Stomach (tissue), 19 donors: ENCODE measurements at places on chromosomes 7 and 10. TPM values are rescaled to one million over a fixed set of nuclear protein-coding genes. Genes with fewer than 3 reads are reported as not detected.

- H3K27ac ChIP-seq, result no peak overlapping the region
- no peak overlapping the region for H3K4me3 ChIP-seq
- no peaks in the 10 kb centered on the region for H3K36me3 ChIP-seq
- DNase-seq, result no peak
Measured at GRCh38 chr10:1635340-1635739, 102.0 kb downstream of the ADARB2 start.

DNA sequence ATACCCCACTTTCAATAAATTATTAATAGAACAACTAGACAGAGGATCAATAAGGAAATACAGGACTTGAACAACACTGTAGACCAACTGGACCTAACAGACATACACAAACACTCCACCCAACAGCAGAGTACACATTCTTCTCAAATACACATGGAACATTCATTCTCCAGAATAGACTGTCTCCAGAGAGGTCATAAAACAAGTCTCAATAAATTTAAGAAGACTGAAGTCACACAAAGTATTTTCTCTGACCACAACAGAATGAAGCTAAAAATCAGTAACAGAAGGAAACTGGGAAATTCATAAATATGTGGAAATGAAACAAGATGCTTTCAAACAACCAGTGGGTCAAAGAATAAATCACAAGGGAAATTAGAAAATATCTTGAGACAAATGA is 119.8 kb downstream of the SMURF1 start:
- peaks cover 16% of the 10 kb centered on the region for H3K4me1 ChIP-seq
- H3K27ac ChIP-seq, result no peak overlapping the region
- DNase-seq, result no peak
- no peak overlapping the region for H3K4me3 ChIP-seq
- no peaks in the 10 kb centered on the region for H3K27me3 ChIP-seq
- peaks cover 17% of the 10 kb centered on the region for H3K36me3 ChIP-seq

DNA sequence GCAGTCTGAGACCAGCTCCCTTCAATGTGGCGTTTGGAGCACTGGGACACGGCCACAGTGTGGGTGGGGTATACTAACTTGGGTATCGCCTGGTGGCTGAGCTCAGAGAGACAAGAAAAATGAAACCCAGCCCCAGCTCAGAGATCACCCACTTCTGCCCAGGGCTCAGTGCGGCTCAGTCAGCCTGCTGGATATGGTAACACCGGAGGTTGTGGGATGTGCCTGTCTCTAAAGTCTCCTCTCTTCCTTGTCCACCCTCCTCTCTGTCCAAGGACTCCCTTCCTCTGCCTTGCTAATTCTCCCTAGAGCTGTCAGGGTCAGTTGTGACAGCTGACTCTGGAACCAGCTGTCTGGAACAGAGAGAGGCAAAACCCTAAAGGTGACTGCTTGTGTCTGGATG is 149.1 kb downstream of the PTPN20 start:
- DNase-seq, result no peak
- H3K4me3 ChIP-seq, result no peak overlapping the region
- H3K27ac ChIP-seq, result no peak overlapping the region
- no peaks in the 10 kb centered on the region for H3K36me3 ChIP-seq
- H3K27me3 ChIP-seq, result no peaks in the 10 kb centered on the region
- no peaks in the 10 kb centered on the region for H3K4me1 ChIP-seq

MOGAT3 gene
- 1.7 TPM for total RNA-seq

- H3K27me3 ChIP-seq, result no peaks in the 10 kb centered on the region
- no peak for DNase-seq
- no peaks in the 10 kb centered on the region for H3K36me3 ChIP-seq
- no peak overlapping the region for H3K4me3 ChIP-seq
- peaks cover 38% of the 10 kb centered on the region for H3K4me1 ChIP-seq
Measured at GRCh38 chr10:12709000-12709401, 292.5 kb downstream of the CCDC3 start.

LSM5 gene
- total RNA-seq, result 8.1 TPM

DNA sequence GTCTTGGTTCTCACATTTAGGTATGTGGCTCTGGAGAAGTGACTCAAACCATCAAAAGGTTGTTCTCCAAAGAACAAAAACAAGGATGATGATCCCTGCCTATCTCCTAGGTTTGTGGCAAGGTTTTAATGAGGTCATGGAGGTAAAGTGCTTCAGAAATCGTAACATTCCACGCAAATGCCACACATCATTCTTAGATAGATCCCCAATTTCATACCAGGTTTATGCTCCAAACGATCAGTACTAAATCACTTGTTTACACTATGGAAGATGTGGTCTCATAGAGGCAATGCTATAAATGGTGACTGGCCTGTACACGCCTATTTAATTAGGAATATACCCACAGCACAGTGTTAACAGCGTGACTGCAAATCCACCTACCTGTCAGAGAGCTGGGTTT is 66.6 kb downstream of the MINDY3 start:
- H3K4me1 ChIP-seq, result no peaks in the 10 kb centered on the region
- no peaks in the 10 kb centered on the region for H3K27me3 ChIP-seq
- peaks cover 17% of the 10 kb centered on the region for H3K36me3 ChIP-seq
- DNase-seq, result no peak
- H3K4me3 ChIP-seq, result no peak overlapping the region
- peak overlapping the region; percentile 77 for H3K27ac ChIP-seq

ELMO1 gene
- 16.1 TPM for total RNA-seq

DNA sequence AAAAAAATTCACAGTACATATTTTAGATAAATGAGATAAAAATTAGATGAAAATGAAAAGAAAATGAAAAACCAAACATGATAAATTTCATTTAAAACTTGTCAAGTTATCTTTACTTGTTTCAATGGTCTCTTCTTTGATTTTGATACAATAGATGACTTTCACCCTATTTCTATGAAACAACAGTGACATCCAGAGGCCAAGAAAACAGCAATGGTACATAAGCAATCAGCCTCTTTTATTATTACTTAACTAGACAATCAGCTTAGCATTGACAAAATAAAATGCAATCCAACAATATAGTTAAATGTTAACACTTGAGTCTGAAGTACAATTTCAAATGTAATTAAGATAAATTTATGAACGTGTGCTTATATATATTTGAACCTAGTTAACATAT is 74.8 kb upstream of the GPR37 start:
- H3K4me3 ChIP-seq, result no peak overlapping the region

DNA sequence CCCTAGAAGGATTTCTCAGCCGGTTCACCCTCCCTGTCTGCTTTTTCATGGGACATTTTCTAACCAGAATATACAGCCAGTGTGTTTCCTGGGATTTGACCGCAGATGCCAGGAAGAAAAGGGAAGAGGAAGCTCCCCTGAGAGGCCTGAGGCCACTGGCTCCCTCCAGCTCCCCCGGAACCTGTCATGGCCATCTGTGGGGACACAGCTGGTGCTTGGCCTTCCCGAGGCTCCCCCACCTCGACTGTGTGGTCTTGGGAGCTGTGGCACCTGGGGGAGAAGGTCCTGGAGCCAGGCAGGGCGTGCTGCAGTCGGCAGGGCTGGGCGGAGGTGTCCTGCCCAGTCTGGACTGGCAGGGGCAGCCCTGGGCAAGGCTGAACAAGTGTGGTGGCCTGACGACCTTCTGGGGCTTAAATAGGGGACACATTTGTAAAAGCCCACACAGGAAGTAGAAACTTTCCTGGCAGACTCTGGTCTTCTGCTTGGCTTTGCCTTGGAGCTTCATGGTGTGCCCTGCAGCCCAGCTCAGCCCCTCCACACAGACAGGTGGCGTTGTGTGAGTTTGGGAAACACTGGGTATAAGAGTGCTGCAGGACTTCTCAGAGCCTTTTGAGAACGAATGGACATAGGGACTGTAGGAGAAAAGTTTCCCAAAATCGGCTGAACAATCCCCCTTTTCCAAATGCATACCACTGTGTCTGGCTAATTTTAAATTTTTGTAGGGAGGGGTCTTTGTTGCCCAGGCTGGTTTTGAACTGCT is 6.8 kb downstream of the BRI3 start:
- H3K4me1 ChIP-seq, result peaks cover 72% of the 10 kb centered on the region
- H3K27ac ChIP-seq, result peak overlapping the region; percentile 99
- no peak overlapping the region for H3K4me3 ChIP-seq
- H3K36me3 ChIP-seq, result peaks cover 30% of the 10 kb centered on the region
- DNase-seq, result no peak

OR2A1 gene
- total RNA-seq, result not detected

DNA sequence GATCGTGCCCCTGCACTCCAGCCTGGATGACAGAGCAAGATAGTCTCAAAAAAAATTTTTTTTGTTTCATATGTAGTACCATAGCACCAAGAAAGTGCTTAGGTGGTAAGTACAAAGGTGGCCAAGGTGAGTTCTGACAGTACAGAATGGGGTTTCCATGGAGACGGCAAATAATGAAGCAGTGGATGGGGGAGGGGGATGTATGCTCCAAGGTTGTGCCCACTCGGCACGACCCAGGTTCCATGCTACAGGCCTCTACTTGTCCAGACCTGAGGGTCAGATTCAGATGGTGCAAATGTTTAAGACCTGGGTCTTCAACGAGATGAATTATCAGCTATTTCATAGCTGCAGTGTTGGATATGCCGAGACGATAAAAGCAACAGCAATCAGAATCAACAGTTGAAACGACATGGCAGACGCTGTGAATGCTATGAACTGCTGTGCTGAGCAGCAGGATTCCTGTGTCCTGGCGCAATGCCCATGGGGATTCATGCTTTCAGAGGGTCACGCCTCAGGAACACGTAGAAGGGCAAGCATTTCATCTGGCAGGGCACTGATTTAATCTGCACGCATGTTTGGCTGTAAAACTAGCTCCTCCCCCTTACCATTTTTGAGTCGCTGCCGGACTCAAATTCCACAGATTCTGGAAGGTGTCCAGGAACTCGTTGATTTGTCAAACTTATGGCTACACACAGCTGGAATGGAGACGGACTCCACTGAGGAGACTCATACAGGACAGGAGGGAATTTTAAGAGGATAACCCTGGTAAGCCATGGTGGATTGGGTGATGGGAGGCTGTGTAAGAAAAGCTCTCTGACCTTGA is 256.5 kb downstream of the FRMD4A start:
- H3K27ac ChIP-seq, result no peak overlapping the region
- peaks cover 13% of the 10 kb centered on the region for H3K4me1 ChIP-seq
- H3K36me3 ChIP-seq, result no peaks in the 10 kb centered on the region
- peak; percentile 75 for DNase-seq

- H3K36me3 ChIP-seq, result peaks cover 44% of the 10 kb centered on the region
- H3K4me3 ChIP-seq, result peak overlapping the region; percentile 25
- peaks cover 75% of the 10 kb centered on the region for H3K4me1 ChIP-seq
- DNase-seq, result peak; percentile 44
- H3K27ac ChIP-seq, result peak overlapping the region; percentile 22
Measured at GRCh38 chr7:99380823-99381663, 6.5 kb downstream of the ARPC1B start.

TET1 gene
- total RNA-seq, result 1.2 TPM

PDE6C gene
- not detected for total RNA-seq

- H3K4me3 ChIP-seq, result no peak overlapping the region
- H3K27me3 ChIP-seq, result peaks cover 11% of the 10 kb centered on the region
- no peaks in the 10 kb centered on the region for H3K4me1 ChIP-seq
- DNase-seq, result no peak
- H3K36me3 ChIP-seq, result no peaks in the 10 kb centered on the region
Measured at GRCh38 chr10:86070278-86070677, 296.3 kb downstream of the GRID1 start.

GRCh38 chr7:107982918-107983389 is 20.0 kb downstream of the LAMB1 start:
- peaks cover 68% of the 10 kb centered on the region for H3K36me3 ChIP-seq
- H3K4me3 ChIP-seq, result no peak overlapping the region
- no peak for DNase-seq
- no peaks in the 10 kb centered on the region for H3K27me3 ChIP-seq

PILRB gene
- 114 TPM for total RNA-seq

- H3K4me1 ChIP-seq, result peaks cover 10% of the 10 kb centered on the region
- H3K27ac ChIP-seq, result no peak overlapping the region
- no peak overlapping the region for H3K4me3 ChIP-seq
- H3K36me3 ChIP-seq, result no peaks in the 10 kb centered on the region
- DNase-seq, result no peak
- H3K27me3 ChIP-seq, result no peaks in the 10 kb centered on the region
Measured at GRCh38 chr7:18320422-18320821, 175.1 kb upstream of the HDAC9 start.

SPDYE2B gene
- total RNA-seq, result not detected

GPR37 gene
- total RNA-seq, result 3.6 TPM

DNA sequence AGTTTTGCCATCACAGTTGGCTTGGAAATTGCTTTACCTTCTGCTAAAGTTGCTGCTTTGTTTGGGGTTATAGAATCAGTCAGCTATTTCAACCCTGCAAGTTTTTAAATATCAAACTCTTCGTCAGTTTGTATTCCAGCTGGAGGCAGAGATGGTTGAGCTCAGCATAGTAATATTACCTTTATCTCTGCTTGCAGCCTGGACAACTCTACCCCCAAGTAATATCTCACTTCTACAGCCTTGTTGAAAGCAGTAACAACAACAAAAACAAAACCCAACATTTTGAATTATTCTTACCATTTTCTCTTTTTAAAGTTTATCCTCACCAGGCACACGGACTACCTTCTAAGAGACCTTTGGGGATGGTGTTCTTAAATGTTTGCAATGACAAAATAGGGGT is 239.1 kb upstream of the PHF14 start:
- no peak for DNase-seq
- H3K4me1 ChIP-seq, result no peaks in the 10 kb centered on the region
- no peak overlapping the region for H3K4me3 ChIP-seq
- H3K36me3 ChIP-seq, result no peaks in the 10 kb centered on the region
- no peak overlapping the region for H3K27ac ChIP-seq

GRCh38 chr10:79400146-79401004 is 45.0 kb downstream of the ZCCHC24 start:
- no peak overlapping the region for H3K27ac ChIP-seq
- H3K27me3 ChIP-seq, result no peaks in the 10 kb centered on the region
- no peaks in the 10 kb centered on the region for H3K36me3 ChIP-seq
- no peak for DNase-seq

ANXA7 gene
- total RNA-seq, result 60.6 TPM

GRCh38 chr7:111953611-111954010 is 252.6 kb downstream of the DOCK4 start:
- no peak overlapping the region for H3K27ac ChIP-seq
- no peak overlapping the region for H3K4me3 ChIP-seq
- no peaks in the 10 kb centered on the region for H3K27me3 ChIP-seq

DNA sequence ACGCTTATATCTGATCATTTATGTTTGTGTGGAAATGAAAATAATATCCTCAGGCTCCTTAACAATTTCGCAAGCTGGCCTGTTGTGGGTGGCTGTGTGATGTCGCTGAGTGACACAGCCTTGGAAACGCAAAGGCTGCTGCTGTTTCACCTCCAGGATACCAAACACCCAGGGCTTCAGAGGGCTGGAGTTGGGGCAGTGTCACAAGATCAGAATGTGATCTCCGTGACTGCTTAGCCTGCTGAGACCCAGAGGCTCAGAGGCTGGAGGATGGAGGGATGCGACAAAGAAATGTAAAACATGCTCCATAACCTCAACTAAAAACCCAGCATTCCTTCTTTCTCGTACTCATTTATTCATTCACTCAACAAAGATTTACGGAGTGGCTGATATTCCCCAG is 37.2 kb upstream of the BMPER start:
- H3K4me3 ChIP-seq, result no peak overlapping the region
- H3K27me3 ChIP-seq, result no peaks in the 10 kb centered on the region
- H3K27ac ChIP-seq, result no peak overlapping the region
- H3K4me1 ChIP-seq, result no peaks in the 10 kb centered on the region

- H3K36me3 ChIP-seq, result no peaks in the 10 kb centered on the region
- H3K27me3 ChIP-seq, result no peaks in the 10 kb centered on the region
- H3K4me3 ChIP-seq, result no peak overlapping the region
- peak; percentile 34 for DNase-seq
Measured at GRCh38 chr7:92794831-92795230, 41.5 kb downstream of the CDK6 start.

GRCh38 chr7:7209412-7210050 is 27.2 kb downstream of the C1GALT1 start:
- no peaks in the 10 kb centered on the region for H3K27me3 ChIP-seq
- no peak overlapping the region for H3K4me3 ChIP-seq
- no peak overlapping the region for H3K27ac ChIP-seq
- DNase-seq, result no peak
- H3K4me1 ChIP-seq, result no peaks in the 10 kb centered on the region
- H3K36me3 ChIP-seq, result peaks cover 2% of the 10 kb centered on the region
